HCEC 1CT (cell line): ENCODE measurements at places on chromosomes 11 and 22.

DNA sequence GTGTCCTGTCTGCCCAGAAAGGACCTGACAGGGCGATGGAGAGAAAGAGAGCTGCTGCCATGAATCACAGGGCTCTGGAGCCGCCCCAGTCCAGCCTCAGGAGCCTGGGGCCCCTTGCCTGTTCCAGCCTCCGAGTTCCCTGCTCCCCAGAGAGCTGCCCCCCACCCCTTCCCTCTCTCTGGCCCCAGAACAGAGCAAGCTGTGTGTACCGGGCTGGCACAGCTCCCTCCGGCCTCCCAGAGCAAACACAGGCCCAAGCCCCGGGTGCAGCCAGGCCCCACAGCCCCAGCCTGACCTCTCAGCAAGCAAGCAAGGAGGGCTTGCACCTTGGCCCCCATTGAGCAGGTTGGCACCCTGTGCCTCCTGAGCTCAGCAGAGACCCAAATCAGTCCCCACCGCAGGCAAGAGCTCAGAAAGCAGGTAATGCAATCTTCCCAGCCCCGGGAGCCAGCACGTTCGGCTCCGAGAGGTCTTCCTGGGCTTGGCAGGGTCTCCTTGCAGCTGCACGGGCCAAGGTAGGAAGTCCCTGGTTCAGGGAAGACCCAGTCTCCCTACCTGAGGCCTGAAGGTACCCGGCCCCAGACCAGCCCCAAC, 1.4 kb downstream of the PACSIN3 start:
- no peak for DNase-seq

GRCh38 chr11:5291207-5291838, 10.4 kb downstream of the OR51B4 start:
- DNase-seq = peak; percentile 69

DNA sequence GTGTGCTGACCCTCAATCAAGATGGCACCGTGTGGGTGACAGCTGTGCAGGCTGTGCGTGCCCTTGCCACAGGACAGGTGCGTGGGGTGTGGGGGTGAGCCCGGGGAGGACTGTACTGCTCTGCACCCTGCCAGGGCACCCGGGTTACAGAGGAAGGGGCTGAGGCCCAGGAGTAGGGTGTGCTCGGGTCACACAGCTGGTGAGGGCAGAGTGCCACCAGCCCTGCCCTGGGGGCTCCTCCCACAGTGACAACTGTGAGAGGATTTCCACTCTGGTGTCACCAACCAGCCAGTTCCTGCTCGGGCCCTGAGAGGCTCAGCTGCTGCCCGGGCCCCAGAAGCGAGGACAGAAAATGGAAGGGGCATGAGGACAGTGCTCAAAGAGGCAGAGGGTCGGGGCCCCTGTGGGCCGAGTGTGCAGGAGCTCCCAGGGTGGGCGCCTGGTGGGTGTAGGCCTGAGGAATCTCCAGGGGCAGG, 20.5 kb downstream of the TRMU start:
- DNase-seq = no peak

GRCh38 chr11:45502226-45502545, 163.2 kb downstream of the CHST1 start:
- no peak for DNase-seq

DNA sequence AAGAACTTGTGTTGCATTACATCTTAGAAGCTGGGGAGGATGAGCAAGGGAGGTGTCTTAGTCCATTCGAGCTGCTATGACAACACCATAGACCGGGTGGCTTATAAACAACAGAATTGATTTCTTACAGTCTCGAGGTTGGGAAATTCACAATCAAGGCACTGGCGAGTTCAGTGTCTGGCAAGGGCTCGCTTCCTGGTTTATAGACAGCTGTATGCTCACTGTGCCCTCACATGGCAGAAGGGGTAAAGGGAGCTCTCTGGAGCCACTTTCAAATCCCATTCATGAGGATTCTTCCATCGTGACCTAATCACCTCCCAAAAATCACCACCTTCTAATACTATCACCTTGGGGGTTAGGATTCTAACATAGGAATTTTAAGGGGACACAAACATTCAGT, 150.0 kb upstream of the NECTIN1 start:
- DNase-seq = no peak

- peak; percentile 48 for DNase-seq
Measured at GRCh38 chr11:33735271-33736147, 714 bp downstream of the CD59 start.
